Ovary (tissue), 10 donors: ENCODE measurements at places on chromosomes 1 and 21.

DNA sequence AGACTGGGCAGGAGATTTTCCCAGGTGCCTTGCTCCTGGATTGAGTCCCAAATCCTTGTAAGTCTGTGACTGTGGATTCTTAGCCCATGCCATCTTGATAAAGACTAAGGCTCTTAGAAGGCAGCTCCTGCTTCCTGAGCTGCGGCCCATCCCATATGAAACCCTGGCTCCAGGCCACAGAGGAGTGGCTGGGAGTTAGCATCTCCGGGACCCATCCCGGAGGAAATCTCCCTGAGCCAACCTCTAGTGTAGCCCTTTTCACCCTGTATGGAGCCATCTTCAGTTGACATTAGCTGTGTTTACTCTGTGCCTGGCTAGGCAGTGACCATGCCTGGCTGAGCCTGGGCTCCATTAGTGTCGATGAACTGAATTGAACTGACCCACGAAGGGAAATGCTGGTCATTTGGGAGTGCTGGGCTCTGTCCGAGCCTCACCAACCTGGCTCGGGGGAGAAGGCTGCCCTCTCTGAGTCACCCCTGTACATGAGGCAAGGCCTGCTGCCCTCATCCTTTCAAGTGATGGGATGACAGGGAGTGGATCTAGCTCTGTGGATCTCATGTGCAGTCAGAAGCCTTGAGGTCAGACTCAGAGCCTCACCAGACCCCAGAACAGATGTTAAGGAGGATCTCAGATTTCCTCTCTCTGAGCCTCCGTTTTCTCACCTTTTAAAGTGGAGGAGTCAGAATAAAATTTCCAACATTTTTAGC lies 37.5 kb downstream of the LGR6 start:
- peaks cover 2% of the 10 kb centered on the region for H3K4me1 ChIP-seq
- no peak overlapping the region for H3K4me3 ChIP-seq
- no peaks in the 10 kb centered on the region for H3K27me3 ChIP-seq

GRCh38 chr21:21210552-21210951 lies 212.3 kb downstream of the NCAM2 start:
- no peak overlapping the region for H3K27ac ChIP-seq
- no peaks in the 10 kb centered on the region for H3K4me1 ChIP-seq
- H3K36me3 ChIP-seq, result no peaks in the 10 kb centered on the region
- no peaks in the 10 kb centered on the region for H3K27me3 ChIP-seq

DNA sequence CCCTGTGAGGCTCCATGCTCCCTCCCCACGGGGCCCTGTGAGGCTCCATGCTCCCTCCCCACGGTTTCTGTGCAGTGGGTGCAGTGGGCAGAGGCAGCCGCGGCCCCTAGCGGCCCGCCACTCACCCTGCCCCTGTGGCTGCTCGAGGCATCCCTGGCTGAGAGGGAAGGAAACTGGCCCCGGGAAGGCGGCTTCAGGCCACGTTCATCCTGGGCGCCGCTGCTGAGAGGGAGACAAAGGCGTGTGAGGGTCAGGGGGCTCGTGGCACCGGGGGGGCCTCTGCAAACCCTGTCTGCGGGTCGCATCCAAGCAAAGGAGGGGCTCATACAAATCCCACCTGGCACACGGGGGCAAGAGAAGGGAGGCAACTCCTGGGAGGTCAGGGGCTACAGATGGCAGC lies 8.5 kb downstream of the CFAP410 start:
- H3K27ac ChIP-seq, result no peak overlapping the region
- no peaks in the 10 kb centered on the region for H3K4me1 ChIP-seq
- H3K36me3 ChIP-seq, result no peaks in the 10 kb centered on the region
- no peak overlapping the region for H3K4me3 ChIP-seq
- no peak for DNase-seq
- no peaks in the 10 kb centered on the region for H3K27me3 ChIP-seq

DNA sequence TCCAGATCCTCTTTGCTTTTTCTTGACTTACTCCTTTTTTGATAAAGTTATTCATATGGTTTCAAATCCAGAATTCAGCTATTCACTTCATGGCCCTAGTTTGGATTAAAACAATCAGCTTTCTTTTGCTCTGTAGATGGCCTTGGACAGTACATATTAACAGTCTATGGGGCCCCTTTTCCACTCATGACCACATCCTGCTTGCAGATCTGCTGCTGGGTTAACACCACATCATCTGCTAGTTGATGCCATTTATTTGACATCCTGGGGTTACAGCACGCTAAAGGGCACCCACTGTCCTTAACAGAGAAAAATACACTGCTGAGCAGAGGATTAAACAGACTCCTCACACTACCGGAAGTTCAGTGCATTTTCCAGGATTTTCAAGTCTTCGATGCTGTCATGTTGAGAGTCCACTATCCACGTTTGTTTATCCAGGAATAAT lies 941 bp upstream of the IFI16 start:
- peak overlapping the region; percentile 15 for H3K27ac ChIP-seq
- H3K27me3 ChIP-seq, result no peaks in the 10 kb centered on the region
- no peak overlapping the region for H3K4me3 ChIP-seq
- H3K36me3 ChIP-seq, result no peaks in the 10 kb centered on the region
- peaks cover 11% of the 10 kb centered on the region for H3K4me1 ChIP-seq
